Caki2 (cell line): ENCODE measurements at places on chromosomes 6 and 20. TPM values are rescaled to one million over a fixed set of nuclear protein-coding genes. Genes with fewer than 3 reads are reported as not detected.

Gene TMEM181
- total RNA-seq = 7.6 and 12.5 TPM in 2 replicates

Gene ETV7
- total RNA-seq = not detected in 2 replicates

Gene POPDC3
- 139 and 161 TPM in 2 replicates for total RNA-seq

Gene ECT2L
- total RNA-seq = not detected in 2 replicates

Gene BCLAF1
- total RNA-seq = 37.2 and 51.3 TPM in 2 replicates

Gene RIMS1
- not detected in 2 replicates for total RNA-seq
